ENCODE measurements at places on chromosomes 3 and 15.

- DNase-seq = no peak
Measured at GRCh38 chr15:39030291-39031070, 465.9 kb upstream of the RASGRP1 start.

- DNase-seq = no peak
Measured at GRCh38 chr15:50377867-50378751, 23.1 kb upstream of the GABPB1 start.

DNA sequence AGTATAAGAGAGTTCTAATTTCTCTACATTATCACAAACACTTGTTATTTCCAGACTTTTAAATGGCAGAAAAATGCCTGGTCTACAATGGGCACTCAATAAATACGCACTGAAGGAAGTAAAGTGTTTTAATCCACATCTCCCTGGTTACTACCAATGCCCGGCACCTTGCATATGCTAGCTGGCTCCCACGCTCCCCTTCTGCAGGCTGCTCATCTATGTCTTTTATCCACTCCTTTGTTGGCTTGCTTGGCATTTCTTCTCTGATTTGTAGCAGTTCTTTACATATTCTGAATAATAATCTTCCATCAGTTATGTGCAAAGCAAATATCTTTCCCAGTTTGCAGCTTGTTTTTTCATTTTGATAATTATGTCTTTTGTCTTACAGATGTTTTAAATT lies 74.6 kb upstream of the PRR23E start:
- no peak for DNase-seq

DNA sequence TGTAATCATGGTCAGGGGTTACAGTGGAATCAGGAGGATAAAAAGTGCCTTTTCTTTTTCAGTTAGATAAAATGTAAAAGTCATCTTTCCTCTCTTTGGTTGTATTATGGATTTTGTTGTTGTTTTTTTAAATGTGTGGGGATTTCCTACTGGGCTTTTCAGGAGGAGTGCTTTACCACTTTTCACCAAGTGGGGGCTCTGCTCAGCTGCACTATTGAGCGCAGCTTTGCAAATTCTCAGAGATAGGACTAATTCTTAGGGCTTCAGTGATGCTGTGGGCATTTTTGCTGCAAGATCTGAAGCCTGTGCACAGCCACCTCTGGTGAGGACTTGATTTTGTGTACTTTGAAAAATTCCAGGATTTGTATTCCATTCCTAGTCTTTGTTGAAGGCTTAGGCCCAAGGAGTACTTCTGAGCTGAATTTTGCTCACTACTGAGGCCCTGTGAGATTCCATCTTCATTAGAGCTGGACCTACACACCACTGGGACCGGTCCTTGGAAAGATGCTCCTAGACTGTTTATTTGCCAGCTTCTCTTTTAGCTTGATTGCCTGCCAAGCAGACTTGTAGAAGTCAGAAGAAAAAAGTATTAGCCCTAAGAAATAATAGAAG lies 7.5 kb downstream of the GNB5 start:
- no peak for DNase-seq

DNA sequence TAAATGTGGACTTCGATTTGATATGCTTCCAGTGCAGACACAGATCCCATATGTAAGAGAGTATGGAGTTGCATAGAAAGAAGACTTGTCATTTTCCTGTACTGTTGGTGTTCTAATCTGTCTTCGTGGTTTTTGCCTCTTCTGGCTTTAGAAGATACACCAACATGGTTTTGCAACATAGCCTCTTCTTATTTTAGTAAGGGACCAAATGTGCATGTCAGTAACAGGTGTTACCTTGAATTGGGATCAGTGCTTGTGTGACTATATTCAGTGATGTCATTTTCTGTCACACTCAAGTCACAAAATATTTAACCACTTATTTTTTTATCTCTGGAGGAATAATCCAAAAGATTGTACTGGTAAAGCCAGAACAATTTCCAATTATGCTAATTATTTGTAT lies 140.4 kb downstream of the SNRPN start:
- DNase-seq = no peak

DNA sequence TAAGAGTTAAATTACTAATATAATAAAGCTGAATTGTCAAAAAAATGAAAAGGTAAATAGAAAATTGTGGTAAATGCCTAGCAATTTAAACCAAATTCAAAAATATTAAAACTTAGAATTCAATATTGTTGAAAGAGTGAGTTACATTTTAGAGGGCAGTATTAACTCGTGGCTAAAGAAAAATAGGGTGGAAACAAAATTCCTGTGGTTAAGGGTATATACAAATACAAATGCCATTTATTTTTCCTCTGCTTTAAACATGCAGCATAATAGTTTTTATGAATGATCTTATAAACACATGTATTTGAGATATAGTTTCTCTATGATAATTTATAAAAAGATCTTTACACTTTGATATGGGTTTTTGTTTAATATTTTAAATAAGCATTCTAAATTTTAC lies 79.0 kb downstream of the NEDD4 start:
- no peak for DNase-seq
